ENCODE measurements at places on chromosomes 13 and 19.

- DNase-seq, result no peak
Observed at GRCh38 chr13:40550130-40550529, 116.3 kb downstream of the FOXO1 start.

- DNase-seq, result no peak
Observed at GRCh38 chr13:30792285-30793000, 57.1 kb downstream of the ALOX5AP start.

- DNase-seq, result peak; percentile 72
Observed at GRCh38 chr13:98576200-98576945, 534 bp downstream of the STK24 start.

DNA sequence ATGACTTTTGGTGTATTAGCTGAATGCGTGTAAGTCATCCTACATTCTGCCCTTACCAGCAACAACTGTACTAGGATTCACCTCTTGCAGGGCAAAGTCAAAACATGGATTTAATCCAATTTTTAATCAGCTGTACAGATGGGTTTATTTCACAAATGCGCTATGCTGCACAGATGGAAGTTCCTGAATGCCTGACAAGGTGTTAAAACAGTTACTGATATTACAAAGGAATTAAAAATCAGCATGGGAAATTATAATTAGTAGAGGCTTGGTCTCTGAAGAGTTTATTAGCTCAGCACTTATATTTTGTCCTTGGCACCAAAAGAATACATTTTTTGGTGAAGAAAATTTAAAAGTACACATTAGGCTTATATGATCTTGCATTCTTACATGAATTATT is 448.9 kb downstream of the PCDH9 start:
- DNase-seq, result peak; percentile 45

DNA sequence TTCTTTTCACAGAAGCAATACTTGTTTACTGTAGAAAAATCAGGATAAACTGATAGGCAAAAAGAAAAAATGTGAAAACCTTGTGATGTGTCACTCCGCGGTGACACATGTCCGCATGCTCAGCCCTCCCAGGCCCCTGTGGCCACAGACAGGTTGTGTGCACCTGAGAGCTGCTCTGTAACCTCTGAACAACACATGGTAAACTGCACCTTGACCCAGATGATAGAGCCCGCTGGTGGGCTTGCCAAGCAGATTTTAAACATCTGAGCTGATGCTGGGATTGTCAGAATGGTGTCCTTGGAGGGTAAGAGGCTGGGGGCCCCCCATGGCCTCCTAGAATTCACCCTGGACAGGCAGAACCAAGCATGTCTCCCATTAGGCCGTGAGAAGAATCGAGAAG is 33.8 kb downstream of the DHRS12 start:
- DNase-seq, result no peak

DNA sequence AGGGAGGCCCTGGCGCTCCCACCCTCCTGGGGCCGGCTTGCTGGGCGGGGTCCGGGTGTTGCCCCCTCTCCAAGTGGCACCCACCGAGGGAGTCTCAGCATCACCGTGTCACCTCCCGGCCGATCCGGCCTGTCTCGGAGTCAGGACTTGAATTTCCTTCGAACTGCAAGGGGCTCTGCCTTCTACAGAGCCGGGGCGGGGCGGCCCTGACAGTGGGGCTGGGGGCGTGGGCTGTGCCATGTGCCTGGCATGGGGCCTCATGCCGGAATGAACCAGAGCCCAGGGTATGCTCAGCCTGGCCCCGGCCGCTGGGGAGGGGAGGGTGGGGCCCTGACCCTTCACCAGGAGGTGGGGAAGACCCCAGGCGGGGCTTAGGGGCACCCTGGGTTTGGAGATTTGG is 47.0 kb upstream of the TCF3 start:
- peak; percentile 35 for DNase-seq

DNA sequence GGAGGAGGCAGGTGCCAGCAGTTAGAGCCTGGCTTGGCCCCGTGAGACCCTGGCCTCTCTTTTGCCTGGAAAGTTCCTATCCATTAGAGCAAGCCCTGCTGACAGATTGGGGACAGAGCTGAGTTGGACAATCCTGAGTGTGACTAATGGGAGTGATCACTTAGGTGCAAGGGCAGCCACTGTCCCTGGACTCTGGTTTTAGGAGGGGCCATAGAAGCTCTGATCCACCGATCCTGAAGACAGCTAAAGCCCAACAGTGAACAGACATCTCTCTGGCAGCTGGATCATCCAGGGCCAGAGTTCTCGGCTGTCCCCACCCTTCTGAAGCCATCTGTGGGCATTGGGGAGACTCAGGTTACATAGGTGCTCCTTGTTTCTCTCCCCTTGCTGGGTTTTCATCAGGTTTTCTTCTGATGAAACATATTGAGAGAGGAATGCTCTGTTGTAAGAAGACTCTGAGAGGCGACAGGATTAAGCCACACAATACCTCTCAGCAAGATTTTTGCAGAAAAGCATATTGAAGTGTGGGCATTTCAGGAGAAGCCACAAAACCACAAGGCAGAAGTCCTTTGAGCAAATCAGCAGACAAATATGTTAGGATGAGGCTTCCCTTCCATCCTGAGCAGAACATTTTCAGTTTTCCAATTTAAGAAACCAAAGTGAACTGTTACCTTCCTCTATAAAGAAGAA is 288.0 kb upstream of the MAB21L1 start:
- no peak for DNase-seq

GRCh38 chr13:49636705-49637104 is 8.4 kb downstream of the ARL11 start:
- no peak for DNase-seq

GRCh38 chr13:45826731-45827130 is 24.8 kb downstream of the SIAH3 start:
- no peak for DNase-seq

DNA sequence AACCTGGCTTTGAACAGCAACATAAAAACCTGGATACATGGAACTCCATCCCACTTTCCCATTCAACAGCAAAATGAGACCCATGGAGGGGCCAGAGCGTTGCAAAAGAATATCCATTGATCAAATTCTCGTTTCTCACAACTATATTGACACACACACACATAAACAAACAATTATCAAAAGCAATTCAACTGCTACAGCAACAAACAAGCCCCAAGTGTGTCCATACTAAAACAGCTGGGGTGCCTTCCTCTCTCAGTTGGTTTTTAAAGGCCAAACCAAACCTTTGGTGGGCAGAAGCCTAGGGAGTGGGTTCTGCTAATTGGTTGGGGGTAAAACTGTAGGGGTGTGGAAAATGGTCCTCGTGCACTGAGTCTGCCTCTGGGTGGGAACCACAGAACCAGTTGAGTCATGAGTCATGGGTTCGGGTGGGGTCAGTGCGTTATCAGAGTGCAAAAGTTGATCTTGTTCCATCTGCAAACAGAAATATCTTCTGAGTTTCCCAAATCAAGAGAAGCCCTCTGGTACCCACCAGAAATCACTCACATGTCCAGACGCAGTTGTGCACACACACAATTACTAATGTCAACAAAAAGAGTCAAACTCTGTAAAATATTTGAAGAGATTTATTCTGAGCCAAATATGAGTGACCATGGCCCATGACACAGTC is 18.5 kb downstream of the GPR42 start:
- DNase-seq, result no peak

DNA sequence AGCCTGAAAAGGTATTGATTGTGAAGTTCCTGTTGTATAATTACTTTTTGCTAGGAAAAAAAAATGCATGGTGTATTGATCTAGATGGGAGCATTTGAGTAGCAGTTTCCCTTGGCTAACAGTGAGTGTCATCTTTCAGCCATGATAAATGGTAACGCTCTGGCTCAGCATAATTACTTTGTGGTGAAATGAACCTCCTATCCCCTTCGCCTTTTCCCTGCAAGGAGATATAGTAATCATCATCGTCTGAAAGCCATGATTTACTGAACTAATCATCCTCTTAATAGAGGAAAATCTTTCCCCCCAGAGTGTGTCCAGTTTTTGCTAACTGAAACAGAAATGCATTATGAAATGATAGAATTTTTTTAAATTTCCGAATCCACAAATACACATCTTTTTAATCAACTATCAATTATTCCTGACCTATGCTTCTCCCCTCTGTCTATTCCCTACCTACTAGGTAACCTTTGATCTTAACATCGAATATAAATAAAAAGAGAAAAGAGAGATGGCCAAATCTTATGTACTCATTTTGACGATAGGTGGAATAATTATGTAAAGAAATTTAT is 88.7 kb downstream of the MAB21L1 start:
- no peak for DNase-seq

DNA sequence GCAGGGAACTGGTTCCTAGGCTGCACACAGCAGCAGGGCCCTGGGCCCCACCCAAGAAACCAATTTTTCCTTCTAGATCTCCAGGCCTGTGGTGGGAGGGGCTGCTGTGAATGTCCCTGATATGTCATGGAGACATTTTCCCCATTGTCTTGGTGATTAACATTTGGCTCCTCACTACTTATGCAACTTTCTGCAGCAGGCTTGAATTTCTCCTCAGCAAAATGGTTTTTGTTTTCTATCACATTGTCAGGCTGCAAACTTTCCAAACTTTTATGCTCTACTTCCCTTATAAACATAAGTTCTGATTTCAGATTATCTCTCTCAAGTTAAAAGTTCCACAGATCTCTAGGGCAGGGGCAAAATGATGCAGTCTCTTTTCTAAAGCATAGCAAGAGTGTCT is 310.2 kb upstream of the PCDH20 start:
- DNase-seq, result no peak

- no peak for DNase-seq
Observed at GRCh38 chr13:31207661-31208552, 8.1 kb downstream of the B3GLCT start.

DNA sequence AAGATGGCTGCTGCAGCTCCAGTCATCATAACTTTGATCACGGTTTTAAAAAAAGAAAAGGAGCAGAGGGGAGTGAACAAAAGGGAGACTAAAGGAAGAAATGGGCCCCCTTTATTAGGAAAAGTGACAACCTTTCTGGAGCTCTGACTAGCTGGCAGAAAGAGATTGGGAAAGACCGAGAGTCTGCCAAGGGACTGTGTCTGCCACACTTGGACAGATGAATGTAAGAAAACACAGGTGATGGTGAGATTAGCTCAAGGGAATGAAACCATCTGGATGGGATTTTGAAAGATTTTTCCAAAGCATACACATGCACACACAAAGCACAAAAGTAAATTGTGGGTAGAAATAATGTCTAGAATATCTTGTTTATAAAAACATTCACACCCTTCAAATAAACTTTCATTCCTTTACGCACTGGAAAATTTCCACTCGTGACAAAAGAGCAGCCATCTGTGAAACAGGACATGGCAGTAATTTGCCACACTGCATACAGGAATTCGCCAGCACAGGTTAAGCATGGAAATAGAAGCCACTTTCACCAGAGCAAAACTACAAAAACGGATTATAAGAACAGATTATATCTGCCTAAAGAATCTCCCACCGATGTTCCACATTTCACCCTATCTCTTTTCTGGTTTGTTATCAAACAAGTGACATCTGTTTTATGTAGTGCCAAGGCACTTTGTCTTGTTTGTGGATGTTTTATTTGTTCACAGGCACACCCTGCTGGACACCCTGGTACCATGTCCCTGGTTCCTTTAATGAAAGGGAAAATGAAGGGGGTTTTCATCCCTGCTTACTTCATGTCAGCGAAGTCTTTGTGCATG is 819.5 kb downstream of the DIAPH3 start:
- no peak for DNase-seq

- DNase-seq, result no peak
Observed at GRCh38 chr19:47598407-47599349, 10.3 kb upstream of the BICRA start.

- no peak for DNase-seq
Observed at GRCh38 chr19:2331601-2332246, 3.2 kb downstream of the SPPL2B start.

GRCh38 chr13:51643882-51644281 is 59.6 kb downstream of the WDFY2 start:
- no peak for DNase-seq

- no peak for DNase-seq
Observed at GRCh38 chr13:25649001-25649633, 277.3 kb downstream of the ATP8A2 start.

- no peak for DNase-seq
Observed at GRCh38 chr13:84934911-84935310, 864.3 kb downstream of the SLITRK6 start.
